ENCODE measurements at places on chromosomes 6 and 20. TPM values are rescaled to one million over a fixed set of nuclear protein-coding genes. Genes with fewer than 3 reads are reported as not detected.

Gene SH3BGRL2
- 32.9 TPM for polyA plus RNA-seq

Gene MCCD1
- polyA plus RNA-seq: 24.2 TPM

Gene NKX2-2
- not detected for polyA plus RNA-seq

Gene SNAI1
- polyA plus RNA-seq: 18.5 TPM

Gene BCLAF1
- 175 TPM for polyA plus RNA-seq

Gene SAMD10
- polyA plus RNA-seq: 14.2 TPM

Gene FRK
- 4.2 TPM for polyA plus RNA-seq

Gene BPIFB4
- polyA plus RNA-seq: not detected

Gene ZSCAN12
- polyA plus RNA-seq: 17.1 TPM

Gene SLA2
- 0.44 TPM for polyA plus RNA-seq

Gene CTCFL
- polyA plus RNA-seq: 1.6 TPM

Gene ZNF391
- 13.1 TPM for polyA plus RNA-seq

Gene MEI4
- polyA plus RNA-seq: 1.8 TPM

Gene SCRT2
- polyA plus RNA-seq: not detected
